ENCODE measurements at places on chromosomes 6 and 20.

GRCh38 chr6:15285682-15286294, 39.9 kb downstream of the JARID2 start:
- DNase-seq, result peak; percentile 33

GRCh38 chr6:1326535-1327121, 14.7 kb downstream of the FOXQ1 start:
- no peak for DNase-seq

DNA sequence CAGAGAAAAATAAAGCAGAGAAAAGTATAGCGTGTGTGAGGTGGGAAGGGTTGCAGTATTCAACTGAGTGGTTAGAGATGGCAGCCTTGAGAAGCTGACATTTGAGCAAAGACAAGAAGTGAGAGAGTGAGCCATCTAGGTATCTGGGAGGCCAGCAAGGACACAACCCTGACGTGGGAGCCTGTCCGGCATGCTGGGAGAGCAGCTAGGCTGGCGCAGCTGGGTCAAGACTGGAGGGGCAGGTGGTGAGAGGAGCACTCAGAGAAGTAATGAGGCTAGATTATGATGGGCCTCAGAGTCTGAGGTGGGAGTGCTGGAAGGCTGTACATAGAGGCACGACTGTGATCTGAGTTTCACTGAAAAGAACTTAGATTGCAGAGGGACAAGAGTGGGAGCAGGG, 12.9 kb downstream of the TTPAL start:
- DNase-seq, result no peak

GRCh38 chr6:100382767-100383195, 81.9 kb downstream of the SIM1 start:
- DNase-seq, result no peak

GRCh38 chr6:12279322-12280091, 10.7 kb upstream of the EDN1 start:
- DNase-seq, result no peak

GRCh38 chr6:150065083-150065482, 3.8 kb downstream of the ULBP3 start:
- no peak for DNase-seq

GRCh38 chr6:152859225-152859624, 108.6 kb downstream of the VIP start:
- DNase-seq, result no peak

GRCh38 chr6:110352563-110353262, 5.4 kb downstream of the METTL24 start:
- no peak for DNase-seq

- DNase-seq, result no peak
Measured at GRCh38 chr6:53042112-53042511, 23.1 kb upstream of the FBXO9 start.

DNA sequence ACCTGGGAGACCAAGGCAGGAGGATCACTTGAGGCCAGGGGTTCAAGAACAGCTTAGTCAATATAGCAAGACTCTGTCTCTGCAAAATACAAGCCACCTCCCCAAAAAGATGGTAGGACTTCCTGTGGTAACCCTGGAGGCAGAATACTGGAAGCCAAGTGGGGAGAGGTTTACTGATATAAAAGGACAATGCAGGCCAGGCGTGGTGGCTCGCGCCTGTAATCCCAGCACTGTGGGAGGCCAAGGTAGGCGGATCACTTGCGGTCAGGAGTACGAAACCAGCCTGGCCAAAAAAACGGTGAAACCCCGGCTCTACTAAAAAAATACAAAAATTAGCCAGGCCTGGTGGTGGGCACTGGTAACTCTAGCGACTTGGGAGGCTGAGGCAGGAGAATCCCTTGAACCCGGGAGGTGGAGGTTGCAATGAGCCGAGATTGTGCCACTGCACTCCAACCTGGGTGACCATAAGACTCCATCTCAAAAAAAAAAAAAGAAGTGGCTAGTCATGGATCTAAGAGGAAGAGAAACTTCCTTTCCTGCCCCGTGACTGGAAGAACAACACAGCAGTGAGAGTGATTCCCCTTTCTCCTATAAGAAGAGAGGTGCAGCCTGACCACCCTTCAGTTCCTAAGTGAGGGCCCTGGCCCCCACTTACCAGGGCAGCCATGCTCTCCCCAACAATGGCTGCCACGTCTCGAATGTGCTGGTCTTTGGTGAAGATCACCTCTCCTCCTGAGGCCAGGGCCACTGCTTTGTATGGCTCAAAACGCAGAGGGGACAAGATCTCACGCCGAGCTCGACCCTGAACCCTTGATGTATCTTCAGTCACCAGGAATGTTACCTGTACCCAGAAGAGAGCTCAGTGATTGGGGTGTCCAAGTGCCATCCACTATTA, 6.2 kb downstream of the SAPCD1 start:
- no peak for DNase-seq

GRCh38 chr20:62824476-62825332, 7.9 kb downstream of the COL9A3 start:
- DNase-seq, result peak; percentile 71

GRCh38 chr6:14676064-14676463, 558.5 kb downstream of the CD83 start:
- no peak for DNase-seq

- DNase-seq, result no peak
Measured at GRCh38 chr20:7596541-7596940, 343.7 kb downstream of the HAO1 start.

DNA sequence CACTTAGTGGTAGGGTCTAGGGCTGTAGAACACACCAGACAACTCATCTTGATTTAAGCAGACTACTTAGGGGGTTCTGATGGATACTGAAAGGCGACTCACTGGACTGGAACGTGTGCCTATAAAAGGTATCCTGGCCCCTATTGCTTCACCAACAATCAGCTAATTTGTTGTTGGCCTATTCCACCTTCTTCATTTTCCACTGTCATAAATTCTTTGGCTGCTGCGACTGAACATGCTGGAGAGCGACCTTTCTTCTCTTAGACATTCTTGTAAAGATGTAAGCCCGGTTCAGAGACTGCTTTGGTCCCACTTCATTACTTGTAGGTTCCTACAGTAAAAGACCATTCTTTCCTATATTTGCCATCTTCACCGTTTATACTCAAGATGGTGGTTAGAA, 609.9 kb upstream of the CITED2 start:
- no peak for DNase-seq

GRCh38 chr6:16135066-16135465, 6.2 kb downstream of the MYLIP start:
- no peak for DNase-seq

DNA sequence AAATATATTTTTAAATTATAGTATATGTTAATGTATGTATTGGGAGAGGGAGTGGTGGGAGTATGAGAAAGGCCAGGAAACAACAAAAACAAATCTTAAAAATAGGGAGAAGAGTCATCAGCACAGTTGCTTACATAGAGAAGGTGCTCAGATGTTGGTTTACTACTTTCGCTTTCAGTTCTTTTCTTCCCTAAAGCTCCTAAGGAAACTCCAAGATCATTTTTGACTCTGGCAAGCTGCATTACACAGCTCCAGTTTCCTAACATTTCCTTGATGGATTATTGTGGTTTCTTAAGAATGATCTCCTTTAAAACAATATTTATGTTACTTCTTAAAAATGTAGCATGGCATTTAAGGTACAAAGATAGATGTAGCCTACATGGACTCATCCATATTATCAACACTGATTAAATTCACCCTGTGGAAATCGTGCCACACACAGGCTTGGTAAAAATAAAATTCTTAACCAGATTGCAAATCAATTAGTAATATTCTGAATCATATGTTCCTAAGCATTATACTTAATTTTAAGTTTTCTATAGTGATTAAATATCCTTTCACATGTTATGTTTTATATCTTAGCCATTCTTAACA, 118.0 kb upstream of the MAN1A1 start:
- DNase-seq, result no peak

- no peak for DNase-seq
Measured at GRCh38 chr20:12733811-12734210, 275.0 kb upstream of the SPTLC3 start.

DNA sequence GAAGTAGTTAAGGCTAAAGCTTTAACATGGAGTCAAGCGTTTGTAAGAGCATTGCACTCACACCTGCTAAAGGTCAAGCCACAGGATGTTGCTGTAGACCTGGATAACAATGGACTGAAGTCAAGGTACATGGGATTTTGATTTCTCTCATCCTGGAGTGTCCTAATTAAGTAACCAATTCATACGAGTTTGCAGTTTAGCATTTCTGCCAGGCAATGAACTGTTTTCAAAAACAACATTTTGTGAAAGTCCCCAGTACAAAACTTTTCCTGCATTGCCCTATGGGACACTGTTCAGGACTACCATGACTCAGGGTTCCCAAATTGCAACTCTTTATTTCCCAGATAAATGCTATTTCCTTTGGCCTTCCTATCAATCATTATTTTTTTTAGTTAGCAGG, 17.4 kb upstream of the SIRPB1 start:
- no peak for DNase-seq

DNA sequence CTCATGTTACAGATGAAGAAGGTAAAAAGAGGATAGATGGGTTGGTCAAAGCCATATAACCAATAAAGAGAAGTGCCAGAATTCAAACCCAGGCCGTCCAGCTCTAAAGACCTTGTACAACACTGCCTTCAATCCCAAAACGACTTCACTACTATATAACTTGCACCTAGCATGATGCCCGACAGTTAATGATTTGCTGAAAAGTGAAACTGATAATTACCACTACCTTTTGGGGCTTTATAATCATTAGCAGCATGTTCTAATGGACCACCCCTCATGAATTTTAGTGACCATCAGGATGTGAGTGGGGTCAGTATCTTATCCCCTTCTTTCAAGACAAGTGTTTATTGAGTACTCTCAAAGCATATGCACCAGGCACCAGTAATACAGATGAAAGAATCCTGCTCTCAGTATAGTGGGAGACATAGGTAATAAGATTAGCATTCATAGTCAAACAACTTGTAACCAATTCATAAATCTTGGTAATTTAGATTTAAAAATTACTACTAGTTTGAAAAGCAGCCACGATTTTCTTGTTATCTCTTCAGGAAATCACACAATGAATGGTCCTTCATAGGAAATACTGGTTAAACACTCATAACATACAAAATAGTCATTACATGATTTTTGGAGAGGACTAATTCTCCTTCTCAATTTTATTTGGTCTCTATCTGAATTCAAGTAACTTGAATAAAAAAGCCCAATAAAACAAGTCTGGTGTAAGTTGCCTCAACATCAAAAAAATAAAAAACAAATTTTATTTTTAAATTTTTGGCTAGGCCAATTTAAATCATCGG, 98.0 kb downstream of the EPB41L2 start:
- DNase-seq, result no peak

- DNase-seq, result peak; percentile 74
Measured at GRCh38 chr20:57390604-57391438, at the start of gene RBM38. TSS of gene RBM38 (plus strand) at chr20:57391396. CDS start at chr20:57391582, 186 bp downstream.

GRCh38 chr20:25356271-25356933, 34.2 kb downstream of the ABHD12 start:
- no peak for DNase-seq

GRCh38 chr20:22217712-22218352, 366.5 kb downstream of the FOXA2 start:
- DNase-seq, result no peak

DNA sequence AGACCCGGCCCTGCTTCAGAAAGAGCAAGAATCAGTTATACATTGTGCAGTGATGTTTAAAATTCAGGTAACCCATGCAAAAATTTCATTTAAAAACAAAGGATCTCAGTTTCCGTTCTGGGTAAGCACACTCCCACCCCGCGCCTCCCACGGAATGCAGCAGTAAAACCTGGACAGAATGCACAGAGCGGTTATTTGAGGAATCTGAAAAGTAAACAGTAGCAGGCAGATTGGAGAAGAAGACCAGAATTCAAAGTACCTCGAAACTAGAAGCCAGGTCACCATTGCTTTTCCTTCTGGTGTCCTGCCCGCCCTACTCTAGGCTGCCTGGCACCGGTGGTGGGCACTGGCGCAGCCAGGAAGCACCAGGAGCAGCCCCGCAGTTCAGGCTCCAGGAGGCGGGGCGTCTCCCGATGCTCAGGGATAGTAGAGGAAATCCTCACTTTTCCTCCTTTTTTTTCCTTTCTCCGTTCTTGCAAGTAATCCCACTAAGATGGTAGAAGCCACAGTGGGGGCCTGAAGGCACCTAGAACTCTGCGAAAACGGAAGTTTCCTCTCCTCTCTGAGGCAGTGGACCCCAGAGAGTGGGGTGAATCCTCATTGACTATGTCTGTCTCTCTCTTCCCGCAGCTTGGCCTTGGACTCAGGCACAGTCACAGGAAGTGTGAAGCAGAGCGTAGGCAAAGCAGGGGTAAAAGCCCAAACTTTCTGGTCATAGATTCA, 28.3 kb downstream of the METTL24 start:
- DNase-seq, result no peak

DNA sequence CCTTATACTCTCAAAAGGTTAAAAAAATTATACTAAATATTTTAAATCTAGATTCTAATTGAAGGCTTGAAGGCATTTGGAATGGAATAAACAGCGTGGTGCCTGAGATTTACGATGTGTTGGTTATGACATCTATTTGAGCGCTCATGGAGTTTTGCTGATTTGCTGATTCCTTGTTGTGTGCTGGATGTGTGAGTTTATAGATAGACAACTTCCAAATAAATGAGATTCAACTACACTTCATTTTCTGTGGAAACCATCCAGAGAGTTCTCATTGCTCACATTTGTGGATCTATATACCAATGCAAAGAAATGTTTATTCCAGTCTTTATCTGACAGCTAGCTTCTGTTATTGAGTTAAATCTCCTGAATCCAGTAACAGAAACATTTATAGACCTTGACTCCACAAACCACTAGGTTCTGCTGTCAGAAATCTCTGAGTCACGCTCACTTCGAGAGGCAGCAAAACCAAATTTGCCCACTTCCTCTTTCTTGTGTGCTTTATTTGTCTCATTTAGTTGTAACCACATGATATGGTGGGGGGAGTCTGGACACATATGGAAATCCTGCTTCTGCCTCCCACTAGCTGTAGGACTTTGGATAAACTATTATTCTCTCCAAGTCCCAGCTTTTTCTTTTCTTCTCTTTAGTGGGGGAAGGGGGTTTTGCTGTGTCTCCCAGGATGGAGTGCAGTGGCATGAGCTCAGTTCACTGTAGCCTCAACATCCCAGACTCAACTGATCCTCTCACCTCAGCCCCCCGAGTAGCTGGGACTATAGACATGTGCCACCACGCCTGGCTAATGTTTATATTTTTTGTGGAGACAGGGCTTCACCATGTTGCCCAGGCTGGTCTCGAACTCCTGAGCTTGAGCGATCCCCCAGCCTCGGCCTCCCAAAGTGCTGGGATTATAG, 54.5 kb downstream of the IPCEF1 start:
- peak; percentile 21 for DNase-seq

DNA sequence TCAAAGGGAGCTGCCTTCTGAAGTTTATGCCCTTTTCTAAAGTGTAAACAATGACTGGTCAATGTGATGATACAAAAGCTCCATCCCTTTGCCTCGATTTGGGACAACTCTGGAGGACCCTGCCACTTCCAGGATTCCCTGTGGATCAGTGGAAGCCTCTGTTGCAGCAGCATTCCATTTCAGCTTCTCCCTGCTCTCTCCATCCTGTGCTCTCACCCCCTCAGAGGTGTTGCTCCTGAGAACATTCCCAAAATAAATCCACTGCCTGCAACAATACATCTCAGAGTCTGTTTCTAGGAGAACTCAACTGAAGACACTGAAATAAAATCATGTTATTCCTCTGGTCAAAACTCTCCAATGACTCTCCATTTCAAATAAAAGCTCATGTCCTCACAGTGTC, 263.6 kb downstream of the HACE1 start:
- DNase-seq, result no peak

Data from CD4-positive, alpha-beta T cell treated with Interleukin-10 for 1 hour (primary cell).